Right ventricle myocardium superior (tissue), 1 donor: ENCODE measurements at places on chromosomes 1 and 21. TPM values are rescaled to one million over a fixed set of nuclear protein-coding genes. Genes with fewer than 3 reads are reported as not detected.

GRCh38 chr1:71882637-71883036 is 399.7 kb downstream of the NEGR1 start:
- DNase-seq, result no peak

DNA sequence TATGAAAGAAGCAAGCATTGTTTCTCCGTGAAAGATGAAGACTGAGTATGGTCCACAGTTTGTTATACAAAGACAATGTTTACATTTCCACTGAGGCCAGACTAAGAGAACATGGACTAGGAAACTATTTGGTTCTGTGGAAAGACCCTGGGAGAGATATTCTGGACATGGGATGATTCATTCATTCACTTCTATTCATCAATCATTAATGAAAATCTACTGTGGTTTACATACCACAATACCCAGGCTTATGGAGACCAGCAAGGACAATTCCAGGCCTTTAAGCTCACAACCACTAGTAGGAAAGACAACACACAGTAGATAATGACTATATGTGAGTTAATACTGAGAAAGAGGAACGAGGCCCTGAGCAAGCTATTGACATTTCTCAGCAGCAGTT is 125.4 kb downstream of the TBX15 start:
- DNase-seq, result no peak

DNA sequence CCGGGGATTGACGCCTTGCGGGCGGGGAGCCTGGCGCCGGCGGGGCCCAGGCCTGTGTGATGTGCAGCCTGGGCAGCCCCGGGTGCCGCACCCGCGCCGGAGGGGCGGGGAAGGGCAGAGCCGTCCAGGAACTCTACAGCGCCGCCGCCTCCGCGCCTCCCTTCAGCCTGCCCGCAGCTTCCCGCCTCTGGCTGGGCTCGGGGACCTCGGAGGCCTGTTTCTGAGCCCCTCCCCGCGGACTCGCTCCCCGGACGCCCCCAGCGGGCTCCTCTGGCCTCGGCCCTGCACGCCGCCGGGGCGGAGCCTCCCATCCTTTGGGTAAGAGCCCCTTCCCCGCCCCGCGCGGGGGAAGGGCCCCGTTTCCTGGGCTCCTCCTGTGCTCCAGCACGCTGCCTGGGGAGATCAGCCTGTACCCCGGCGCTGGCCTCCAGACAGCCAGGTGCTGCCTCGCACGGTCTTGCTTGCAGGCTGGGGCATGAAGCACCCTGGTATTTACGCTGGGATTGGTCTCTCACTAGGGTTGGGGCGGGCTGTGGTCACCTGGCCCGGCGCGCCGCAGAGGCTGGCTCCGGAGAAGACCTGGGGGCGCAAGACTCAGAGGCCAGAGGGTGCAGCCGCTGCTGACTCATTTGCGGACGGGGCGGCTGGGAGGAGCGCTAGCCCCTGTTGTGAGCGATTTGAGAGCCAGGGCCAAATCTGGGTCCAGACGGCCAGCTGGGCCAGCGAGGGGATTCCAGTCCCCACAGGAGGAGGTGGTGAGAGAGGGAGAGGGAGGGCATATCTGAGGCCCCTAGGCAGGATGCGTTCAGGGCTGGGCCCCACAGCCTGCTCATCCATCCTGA is 5.7 kb upstream of the ACOT11 start:
- DNase-seq, result peak; percentile 77

DNA sequence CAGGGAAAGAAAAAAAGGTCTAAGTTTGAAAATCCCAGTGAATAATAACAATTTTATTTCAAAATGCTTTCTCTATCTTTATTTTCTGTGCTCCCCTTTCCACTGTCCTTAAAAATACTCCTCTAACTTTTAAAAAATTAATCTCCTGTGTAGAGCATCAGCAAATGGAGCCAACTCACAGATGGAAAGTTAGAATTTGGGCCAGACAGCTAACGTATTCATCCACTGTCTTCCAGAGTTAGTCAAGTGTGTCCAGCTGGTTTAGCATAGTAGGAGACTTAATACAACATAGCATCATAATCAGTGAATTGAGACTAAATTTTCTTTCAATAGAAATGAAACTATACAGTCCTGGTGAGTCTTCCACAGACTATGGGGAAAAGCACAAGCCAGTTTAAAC is 419.0 kb upstream of the LRRC7 start:
- no peak for DNase-seq

DNA sequence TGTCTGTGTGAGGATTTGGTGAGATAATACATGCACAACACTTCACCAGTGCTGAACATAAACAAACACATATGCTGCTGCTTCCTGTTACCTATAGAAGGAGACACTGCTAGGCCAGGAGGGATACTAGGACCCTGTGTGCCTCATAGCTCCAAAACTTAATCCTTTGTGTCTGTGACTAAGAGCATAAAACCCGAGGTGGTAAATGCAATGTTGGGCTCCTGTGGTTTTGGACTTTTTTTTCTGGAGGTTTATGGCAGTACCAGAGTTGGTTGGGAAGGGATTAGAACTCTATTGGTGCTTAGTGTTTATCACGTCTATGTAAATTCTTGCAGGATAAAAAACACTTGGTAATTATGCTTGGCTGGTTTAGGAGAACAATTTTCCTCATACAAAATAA is 122.9 kb downstream of the NUF2 start:
- no peak for DNase-seq

DNA sequence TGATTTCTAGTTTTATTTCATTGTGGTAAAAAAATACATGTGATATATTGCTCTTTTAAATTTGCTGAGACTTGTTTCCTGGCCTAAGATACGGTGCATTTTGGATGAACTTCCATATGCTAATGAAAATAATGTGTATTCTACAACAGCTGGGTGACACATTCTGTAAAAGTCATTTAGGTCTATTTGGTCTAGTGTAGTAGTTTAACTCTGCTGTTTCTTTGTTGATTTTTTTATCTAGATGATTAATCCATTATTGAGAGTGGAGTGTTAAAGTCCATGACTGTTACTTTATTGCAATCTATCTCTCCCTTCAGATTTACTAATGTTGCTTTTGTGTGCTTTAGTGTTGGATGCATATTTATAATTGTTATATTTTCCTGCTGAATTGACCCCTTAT is 161.4 kb downstream of the VAV3 start:
- no peak for DNase-seq

DNA sequence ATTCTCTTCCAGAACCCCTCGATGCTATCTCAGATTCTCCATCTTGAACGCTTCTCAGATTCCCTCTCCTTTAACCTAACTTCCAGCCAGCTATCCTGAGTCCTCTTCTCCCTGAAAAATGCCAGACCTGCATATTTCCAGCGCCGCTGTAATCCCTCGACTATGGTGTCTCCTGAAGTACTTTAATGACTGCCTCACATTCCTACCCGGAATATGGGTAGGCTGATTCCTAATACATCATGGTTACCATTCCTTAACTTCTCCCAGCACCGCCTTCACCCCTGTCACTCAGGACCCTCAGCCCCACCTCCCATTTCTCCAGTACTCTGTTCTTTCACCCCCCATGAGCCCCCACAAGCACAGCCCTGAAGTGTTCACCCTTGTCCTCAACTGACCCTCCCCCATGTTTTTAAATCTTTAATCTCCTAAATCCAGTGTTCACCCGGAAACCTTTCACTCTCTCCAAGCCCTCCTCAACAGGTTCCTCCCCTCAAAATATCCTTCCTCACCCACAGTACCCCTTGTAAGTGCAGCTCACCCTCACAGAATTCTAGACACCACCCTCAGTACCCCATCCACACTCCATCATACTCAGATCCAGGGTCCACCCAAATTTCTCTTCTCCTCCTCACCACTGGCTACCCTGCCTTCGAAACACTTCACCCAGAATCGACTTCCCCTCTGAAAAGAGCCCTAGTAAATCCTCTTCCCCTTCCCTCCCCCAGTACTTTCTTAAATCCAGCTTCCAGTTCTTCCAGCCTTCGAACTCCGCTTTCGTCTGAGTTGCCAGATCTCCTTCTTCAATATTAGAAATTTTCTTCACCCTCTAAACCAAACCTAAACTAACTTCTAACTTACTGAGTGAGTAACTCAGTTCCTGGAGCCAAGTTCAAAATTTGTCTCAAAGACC is 922 bp downstream of the CPT2 start:
- no peak for DNase-seq

- DNase-seq, result no peak
Observed at GRCh38 chr1:43548285-43549271, 17.9 kb downstream of the PTPRF start.

The GPR61 gene
- 0.32 TPM for total RNA-seq

The OTUD7B gene
- total RNA-seq, result 23.2 TPM

The GJA4 gene
- 20.9 TPM for total RNA-seq

The PRKACB gene
- 30.8 TPM for total RNA-seq

The SFPQ gene
- total RNA-seq, result 78.1 TPM

The ZNF496 gene
- total RNA-seq, result 12.2 TPM
